ENCODE measurements at places on chromosomes 5 and 9. TPM values are rescaled to one million over a fixed set of nuclear protein-coding genes. Genes with fewer than 3 reads are reported as not detected.

DNA sequence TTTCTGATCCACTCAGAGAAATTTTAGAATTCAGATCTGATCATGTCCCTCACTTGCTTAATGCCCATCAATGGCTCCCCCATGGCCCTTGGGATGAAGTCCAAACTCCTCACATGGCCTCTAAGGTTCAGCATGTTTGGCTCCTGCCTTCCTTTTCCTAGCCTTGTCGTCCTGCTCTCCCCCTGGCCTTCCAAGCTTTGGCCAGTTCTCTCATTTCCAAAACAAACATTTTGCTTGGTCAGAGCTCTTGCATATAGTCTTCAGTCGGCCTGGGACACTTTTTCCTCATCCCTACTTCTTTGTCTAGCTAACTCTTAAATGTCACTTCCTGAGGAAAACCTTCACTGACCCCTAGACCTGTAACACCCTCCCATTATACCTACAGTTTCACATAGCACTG, 37.1 kb upstream of the PPP3R2 start:
- no peak for DNase-seq

DNA sequence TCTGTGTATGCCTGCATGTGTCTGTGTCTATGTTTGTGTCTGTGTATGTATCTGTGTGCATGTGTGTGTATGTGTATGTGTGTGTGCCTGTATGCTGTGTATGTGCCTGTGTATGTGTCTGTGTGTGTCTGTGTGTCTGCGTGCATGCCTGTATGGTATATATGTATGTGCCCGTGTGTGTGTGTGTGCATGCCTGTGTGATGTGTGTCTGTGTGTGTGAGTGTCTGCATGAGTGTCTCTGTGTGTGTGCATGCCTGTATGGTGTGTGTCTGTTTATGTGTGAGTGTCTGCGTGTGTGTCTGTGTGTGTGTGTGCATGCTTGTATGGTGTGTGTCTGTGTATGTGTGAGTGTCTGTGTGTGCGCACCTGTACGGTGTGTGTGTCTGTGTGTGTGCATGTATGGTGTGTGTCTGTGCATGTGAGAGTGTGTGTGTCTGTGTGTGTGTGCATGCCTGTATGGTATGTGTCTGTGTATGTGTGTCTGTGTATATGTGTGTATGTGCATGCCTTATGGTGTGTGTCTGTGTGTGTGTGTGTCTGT, 137.1 kb upstream of the IRX2 start:
- DNase-seq = no peak

- no peak for DNase-seq
Measured at GRCh38 chr9:91913986-91914385, 36.0 kb downstream of the ROR2 start.

- no peak for DNase-seq
Measured at GRCh38 chr5:32471784-32472183, 27.2 kb upstream of the ZFR start.

DNA sequence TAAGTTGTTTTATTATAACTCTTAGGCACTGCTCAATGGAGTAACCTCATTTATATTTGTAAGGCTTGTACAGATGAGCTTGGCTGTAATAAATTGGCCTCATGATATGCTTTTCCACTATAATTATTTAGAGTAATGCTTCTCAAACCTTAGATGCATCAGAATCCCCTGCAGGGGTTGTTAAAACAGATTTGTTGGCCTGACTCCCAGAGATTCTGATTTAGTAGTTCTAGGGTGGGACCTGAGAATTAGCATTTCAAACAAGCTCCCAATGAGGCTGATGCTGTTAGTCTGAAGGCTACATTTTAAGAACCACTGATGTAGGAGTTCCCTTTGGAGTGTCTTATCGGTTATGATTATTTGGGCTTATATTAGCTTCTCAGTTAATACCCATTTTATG, 38.2 kb upstream of the ARSB start:
- no peak for DNase-seq

RAI14 gene
- 0.61 TPM for total RNA-seq

GRCh38 chr5:169242175-169242848, 58.6 kb downstream of the SLIT3 start:
- no peak for DNase-seq

- DNase-seq = no peak
Measured at GRCh38 chr5:106127985-106128384, 1542.8 kb downstream of the EFNA5 start.

PCDHA2 gene
- not detected for total RNA-seq

DNA sequence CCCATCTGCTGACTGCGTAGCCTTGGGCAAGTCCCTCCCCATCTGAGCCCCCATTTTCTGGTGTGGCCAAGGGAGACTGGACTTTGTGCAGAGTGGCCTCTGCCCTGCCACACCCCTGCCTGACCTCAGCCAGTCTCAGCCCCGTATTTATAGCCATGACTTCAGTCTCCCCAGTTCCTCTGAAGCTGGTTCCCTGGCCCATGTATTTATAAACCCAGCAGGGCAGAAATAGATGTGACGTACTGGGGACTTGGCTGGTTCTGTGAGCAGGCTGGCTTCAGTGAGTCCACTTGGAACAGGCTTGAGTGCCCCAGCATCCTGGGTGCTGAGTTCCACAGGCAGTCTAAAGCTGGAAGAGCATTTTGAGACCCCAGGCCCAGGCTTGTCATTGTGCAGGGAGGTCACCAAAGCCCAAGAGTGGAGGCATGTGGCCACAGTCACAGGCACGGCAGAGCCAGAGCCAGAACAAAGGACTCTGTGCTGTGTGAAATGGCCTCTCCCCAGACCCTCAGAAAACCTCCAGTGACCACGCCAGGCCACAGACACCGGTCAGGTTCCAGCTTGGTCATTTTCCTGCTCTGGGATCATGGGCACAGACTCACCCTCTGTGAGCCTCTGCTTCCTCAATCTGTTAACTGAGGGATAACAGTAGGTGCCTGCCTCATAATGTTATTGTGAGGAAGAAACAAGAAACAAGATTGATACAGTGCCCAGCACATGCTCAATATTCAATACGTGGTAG, 30.4 kb upstream of the SYNPO start:
- no peak for DNase-seq

- DNase-seq = no peak
Measured at GRCh38 chr9:77864211-77864889, 167.3 kb downstream of the GNAQ start.

- no peak for DNase-seq
Measured at GRCh38 chr5:126265917-126266316, 157.3 kb upstream of the GRAMD2B start.

TOR1A gene
- total RNA-seq = 56.1 TPM

ARHGEF37 gene
- 1.1 TPM for total RNA-seq

GRCh38 chr5:115202952-115203351, 33.2 kb upstream of the TRIM36 start:
- DNase-seq = no peak

DBH gene
- total RNA-seq = not detected

GRCh38 chr9:79883073-79883645, 311.4 kb downstream of the TLE4 start:
- peak; percentile 84 for DNase-seq

DNA sequence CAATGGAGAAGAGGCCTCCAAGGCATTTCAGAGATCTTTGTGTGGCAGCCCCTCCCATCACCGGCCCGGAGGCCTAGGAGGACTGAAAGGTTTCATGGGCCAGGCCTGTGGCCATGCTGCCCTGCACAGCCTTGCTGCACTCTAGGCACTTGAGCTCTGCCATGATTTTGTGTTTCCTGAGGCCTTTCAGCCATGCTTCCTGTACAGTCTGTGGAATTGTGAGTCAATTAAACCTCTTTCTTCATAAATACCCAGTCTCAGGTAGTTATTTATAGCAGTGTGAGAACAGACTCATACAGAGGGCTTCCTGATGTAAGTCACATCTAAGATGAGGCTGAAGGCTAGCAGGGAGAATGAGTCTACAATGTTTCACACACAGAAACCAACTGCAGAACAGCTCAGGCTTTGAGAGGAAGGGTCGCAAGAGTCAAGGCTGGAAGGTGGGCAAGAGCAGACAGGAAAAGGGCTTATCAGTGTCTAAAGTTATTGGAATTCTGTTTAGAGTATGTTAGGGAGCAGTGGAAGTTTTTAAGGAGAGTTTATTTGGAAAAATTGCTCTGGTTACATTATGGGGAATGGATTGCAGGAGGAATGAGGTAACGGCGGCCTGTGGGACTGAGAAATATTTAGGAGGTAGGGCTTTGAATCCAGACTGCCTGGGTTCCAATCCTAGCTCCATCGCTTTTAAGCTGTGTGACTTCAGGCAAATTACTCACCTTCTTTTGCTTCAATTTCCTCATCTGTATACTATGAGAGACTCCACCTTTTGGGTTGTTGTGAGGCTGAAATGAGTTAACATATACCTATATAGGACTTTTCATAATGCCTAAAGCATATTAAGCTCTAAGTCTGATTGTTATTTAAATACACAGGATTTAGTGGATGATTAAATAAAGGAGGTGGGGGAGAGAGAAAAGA, 291.2 kb downstream of the CWC27 start:
- no peak for DNase-seq

GRCh38 chr5:97714424-97714823, 531.4 kb upstream of the RIOK2 start:
- DNase-seq = no peak

DNA sequence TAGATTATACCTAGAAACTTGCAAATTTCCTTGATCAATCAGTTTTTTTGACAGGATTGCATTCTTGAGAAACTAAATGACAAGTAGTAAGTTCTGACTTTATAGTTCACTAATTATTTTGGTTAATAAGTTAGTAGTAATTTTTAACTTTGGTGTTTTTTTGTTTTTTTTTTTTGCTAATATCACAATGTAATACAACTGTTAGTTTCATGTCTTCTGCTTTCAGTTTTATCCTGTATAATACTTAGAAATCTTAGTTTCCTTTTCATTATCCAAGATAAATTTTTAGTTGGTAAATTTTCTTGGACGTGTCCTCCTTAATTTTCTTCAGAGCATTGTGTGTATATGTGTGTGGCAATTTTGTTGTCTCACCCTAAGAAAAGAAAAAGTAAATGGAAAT, 57.8 kb downstream of the CWC27 start:
- DNase-seq = no peak

- DNase-seq = no peak
Measured at GRCh38 chr5:93072831-93073459, 508.1 kb downstream of the NR2F1-AS1 start.

DBN1 gene
- total RNA-seq = 81.5 TPM

KIF4B gene
- 0.09 TPM for total RNA-seq

DNA sequence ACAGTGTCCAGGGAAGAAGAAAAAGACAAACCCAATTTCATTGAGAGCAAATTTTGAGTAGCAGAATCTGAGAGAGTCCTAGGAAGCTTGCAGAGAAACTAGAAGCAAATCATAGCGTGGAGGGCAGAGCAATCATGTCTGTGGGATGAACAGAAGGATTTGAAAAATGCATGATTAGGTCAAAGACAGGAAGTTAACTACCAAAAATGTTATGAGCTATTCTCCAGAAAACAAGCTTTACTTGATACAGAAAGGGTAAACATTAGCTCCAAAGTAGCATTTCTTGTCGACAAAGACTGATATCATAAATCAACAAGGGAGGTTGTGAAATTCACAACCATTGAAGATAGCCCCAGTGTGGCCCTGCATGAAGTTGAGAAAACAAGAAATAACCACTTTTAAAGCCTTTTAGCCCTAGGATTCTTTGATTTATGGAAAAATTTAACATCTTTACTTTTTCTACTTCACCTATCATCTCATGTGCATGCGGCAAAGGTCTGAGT, 97.7 kb upstream of the MEGF10 start:
- DNase-seq = no peak

WNK2 gene
- not detected for total RNA-seq

- DNase-seq = peak; percentile 43
Measured at GRCh38 chr5:145697251-145697990, 137.7 kb downstream of the PRELID2 start.

GRCh38 chr5:96377597-96377996, 55.5 kb downstream of the PCSK1 start:
- DNase-seq = no peak
